IMR-90 (cell line): ENCODE measurements at places on chromosomes 5 and 9.
A peak's percentile ranks its signal among the peaks of the same experiment; 100 is the strongest.

DNA sequence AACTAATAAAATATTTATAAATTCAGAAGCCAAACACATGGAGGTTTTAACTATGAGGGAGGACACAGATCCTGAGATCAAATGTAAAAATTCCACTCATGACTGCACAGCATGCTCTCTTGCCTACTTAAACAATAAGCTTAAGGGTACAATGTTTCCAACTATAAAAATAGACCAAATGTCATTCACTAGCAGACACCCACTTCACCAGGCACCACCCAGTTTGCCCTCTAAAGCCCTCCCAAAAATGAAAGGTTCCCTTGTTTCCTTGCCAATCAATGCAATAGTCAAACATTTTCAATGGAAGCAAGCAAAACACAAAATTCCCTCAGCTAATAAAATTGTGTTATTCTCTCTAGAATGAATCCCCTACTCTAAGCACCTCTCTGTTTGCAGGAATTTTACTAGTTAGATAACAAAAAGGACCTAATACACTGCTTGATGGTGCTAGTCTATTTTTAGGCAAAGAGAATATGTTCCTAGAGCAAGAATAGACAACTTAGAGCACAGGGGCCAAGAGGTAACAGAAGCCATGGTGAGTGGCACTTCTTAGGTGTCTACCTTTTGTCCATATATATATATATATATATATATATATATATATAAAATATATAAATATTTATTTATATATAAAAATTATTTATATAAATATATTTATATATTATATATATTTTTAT is 135.3 kb downstream of the HOMER1 start:
- DNase-seq, result no peak

GRCh38 chr9:78064075-78064474 is 32.5 kb upstream of the GNAQ start:
- DNase-seq, result no peak

DNA sequence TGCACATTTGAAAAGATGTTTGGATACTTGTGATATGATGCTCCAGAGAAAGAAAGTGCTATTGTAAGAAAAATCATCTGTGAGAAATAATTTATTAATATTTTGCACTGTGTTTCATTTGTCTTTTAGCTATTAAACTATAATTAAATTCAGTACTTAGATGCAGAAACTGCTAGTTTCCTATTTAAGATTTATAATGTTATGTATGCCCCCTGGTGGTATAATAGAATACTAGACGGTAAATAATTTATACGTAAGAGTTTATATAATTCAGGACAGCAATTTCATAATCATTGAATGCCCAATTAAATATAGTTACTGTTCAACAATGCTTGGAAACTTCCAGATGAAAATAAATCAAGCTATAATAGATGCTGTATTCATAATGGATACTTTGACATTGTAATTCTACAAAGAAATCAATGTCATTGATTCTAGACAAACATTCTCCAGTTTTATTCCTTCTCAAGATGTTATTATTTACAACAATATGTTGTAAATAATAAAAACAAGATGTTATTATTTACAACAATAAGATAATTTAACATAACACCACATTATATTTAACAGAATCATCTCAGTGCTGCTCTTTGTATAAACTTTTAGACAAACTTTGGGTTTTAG is 101.0 kb downstream of the TMEM232 start:
- DNase-seq, result peak; percentile 52

DNA sequence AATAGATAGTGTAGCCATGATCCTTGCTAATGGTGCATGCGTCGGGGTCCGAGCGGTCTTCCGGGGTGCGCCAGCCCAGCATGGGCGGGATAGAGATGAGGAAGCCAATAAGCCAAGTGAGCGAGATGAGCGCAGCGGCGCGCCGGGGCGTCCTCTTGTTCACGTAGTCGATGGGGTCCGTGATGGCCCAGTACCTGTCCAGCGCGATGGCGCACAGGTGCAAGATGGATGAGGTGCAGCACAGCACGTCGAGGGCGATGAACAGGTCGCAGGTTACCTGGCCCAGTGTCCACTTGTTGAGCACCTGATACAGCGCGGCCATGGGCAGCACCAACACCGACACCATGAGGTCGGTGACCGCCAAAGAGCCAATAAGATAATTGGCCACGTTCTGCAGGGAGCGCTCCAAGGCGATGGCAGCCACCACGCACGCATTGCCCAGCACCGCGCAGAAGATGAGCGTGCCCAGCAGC is 1.1 kb downstream of the HTR1A start:
- no peak for DNase-seq
